ENCODE measurements at places on chromosomes 5 and 9. TPM values are rescaled to one million over a fixed set of nuclear protein-coding genes. Genes with fewer than 3 reads are reported as not detected.

The PCDHGA2 gene
- 0.71 TPM for total RNA-seq

The CAMK2A gene
- total RNA-seq: 0.42 TPM

The DCP2 gene
- 84.7 TPM for total RNA-seq

The FOXD4L5 gene
- 0.33 TPM for total RNA-seq

The DMRTA1 gene
- total RNA-seq: 1.4 TPM

The OGN gene
- total RNA-seq: not detected

The FLT4 gene
- total RNA-seq: 0.08 TPM

The F2RL2 gene
- total RNA-seq: 20.2 TPM

The NTNG2 gene
- 0.26 TPM for total RNA-seq

The SYK gene
- total RNA-seq: not detected

All from SJCRH30 (cell line).